ENCODE measurements at places on chromosomes 3 and 15.

DNA sequence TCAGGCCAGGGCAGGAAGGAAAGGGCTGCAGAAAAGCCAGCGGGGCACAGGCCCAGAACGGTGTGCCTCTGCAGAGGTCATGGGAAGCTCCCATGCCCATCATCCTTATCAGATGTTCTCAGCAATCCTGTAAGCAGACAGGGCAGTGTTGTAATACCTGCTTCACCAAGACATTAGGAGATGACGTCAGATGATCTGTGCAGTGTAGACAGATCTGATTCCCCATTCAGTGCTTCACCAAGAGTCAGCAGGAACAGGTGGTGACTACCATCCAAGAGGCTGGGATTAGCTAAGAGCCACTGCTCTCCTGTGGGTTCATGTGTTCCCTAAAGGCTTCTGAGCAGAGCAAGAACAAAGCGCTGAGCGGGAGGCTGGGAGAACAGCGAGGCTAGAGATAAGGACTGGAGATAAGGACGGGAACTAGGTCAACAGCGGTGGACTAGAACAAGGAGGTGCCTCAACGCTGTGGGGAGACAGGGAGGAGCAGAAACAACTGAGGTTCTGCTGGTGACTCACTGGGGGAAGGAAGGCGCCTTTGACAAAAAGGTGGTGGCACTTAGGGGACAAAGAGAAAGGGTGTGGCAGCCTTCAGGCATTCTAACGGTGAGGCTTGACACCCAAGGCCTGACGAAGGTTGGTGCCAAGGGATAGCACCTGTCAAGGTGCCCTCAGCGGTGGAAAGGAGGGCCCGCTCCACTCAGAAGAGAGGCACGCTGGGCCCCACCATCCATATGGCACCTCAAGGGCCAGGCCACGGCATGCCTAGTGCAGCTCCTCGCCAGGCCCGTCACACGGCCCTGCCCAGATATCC lies 28.4 kb downstream of the CCDC12 start:
- peak; percentile 44 for DNase-seq

DNA sequence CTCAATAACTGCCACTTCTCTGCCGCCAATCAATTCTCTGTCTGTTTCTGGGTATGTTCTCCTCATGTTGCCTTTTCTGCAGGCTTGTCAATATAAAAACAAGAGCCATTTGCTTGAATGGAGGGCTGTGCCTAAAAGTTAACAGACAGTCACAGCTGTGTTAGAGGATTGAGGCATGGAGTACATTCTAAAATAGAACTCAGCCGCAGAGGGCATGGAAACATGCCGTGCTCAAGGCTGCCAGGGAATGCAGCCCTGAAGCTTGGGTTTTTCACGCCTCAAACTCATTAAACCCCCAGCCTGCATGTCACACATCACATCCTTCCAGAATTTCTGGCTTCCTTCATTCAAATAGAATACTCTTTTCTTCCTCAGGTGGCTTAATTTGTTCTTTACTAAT lies 166.6 kb downstream of the TPRG1 start:
- no peak for DNase-seq

DNA sequence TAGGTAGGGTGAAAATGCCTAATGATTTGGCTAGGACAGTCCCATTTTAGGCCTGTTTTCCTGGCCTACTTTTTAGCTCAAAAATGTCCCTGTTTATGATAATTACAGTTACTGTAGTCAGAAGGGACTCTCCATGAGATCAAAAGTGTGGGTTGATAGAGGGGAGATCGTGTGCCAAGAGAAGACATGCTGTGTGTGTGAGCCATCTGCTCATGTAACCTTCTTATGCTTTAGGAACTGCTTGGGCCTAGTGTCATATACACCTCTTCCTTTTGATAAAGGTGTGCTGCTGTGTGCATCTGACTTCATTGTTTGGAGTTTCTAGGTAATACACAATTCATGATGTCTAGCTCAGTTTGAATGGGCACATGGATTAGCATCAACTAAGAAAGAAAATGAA lies 786.5 kb downstream of the PDCD6IP start:
- no peak for DNase-seq

DNA sequence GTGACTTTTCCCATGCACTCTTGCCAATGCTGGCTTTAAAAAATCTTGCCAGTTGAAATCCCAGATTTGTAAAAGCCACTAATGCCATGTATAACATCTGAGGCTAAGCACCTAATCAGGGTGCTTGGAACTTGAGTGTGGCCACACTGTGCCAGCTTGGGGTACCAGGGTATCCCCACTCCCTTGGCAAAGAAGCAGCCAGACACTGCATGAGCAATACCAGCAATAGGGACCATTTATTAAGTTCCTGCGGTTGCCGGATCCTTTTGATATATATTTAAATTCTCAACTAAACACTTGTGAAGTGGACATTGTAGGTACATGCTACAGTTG lies 2.2 kb upstream of the RHCG start:
- no peak for DNase-seq

GRCh38 chr3:41224120-41224806 lies 25.0 kb downstream of the CTNNB1 start:
- DNase-seq: peak; percentile 48

DNA sequence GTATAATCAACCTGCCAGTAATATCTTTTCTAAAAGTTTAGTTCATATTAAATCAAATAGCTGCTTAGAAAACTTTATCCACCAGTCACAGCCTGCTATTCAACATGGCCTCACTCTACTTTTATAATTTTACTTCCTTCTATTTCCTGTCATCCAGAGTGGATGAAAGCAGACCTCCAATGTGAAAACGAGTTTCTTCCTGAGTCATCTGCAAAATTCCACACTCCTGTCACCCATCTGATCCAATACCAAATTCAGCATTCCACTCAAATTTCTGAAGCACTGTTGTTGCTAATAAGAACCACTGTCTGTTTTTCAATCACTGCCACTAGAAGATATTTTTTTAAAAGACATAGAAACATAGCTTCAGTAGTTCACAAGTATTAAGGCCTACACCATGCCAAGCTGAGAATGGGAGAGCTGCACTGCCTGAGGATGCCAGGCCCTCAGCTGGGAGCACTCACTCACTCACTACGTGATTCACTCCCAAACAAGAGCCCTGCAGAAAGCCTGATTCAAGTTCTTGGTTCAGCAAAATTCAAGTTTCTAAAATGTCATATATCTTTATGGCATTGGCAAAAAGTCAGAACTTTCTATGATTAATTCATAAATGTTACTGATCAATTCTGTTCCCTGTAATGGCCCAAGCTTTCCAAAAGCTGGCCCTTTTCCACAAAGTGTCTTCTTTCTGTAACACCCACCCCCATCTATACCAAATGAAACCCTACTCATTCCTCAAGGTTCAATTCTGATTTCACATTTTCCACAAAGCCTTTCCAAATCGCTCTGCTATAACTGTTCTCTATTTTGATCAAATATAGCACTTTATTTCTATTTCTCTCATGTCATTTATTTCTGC lies 82.9 kb downstream of the FSIP1 start:
- DNase-seq: no peak

- DNase-seq: no peak
Measured at GRCh38 chr3:36649125-36649524, 115.2 kb downstream of the DCLK3 start.

GRCh38 chr3:4744405-4745234 lies 234.6 kb upstream of the BHLHE40 start:
- DNase-seq: peak; percentile 72

DNA sequence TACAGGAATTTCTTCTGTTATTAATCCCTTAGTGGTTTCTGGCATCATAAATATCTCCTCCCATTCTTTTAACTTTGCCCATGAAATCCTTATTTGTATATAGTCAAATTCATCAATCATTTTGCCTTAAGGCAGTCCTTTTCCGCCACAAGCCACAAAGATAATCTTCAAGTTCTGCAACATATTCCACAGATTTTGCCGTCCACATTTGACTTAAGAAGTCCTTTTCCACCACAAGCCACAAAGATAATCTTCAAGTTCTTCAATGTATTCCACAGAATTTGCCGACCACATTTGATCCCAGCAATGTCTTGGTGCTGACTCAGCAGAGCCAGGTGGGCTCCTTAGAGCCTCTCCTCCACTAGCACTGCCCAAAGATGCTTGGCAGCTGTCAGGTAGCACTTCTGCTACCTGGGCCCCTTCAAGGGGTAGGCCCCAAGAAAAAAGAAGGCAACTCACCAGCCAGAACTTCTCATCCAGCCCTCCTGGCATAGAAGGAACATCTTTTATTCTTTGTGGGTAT lies 35.0 kb downstream of the SEC22C start:
- DNase-seq: no peak

- DNase-seq: no peak
Measured at GRCh38 chr15:40590667-40591050, 3.4 kb upstream of the KNL1 start.

- no peak for DNase-seq
Measured at GRCh38 chr15:88898736-88899135, 3.4 kb upstream of the HAPLN3 start.

- DNase-seq: no peak
Measured at GRCh38 chr3:23587513-23587912, 218.2 kb upstream of the UBE2E1 start.

- no peak for DNase-seq
Measured at GRCh38 chr15:29410338-29410737, 140.7 kb upstream of the NSMCE3 start.

- DNase-seq: no peak
Measured at GRCh38 chr3:50591196-50591741, 20.3 kb downstream of the CISH start.

- DNase-seq: peak; percentile 44
Measured at GRCh38 chr3:14169871-14170270, 8.5 kb downstream of the XPC start.

GRCh38 chr3:95438274-95438673 lies 1375.4 kb downstream of the NSUN3 start:
- DNase-seq: no peak

DNA sequence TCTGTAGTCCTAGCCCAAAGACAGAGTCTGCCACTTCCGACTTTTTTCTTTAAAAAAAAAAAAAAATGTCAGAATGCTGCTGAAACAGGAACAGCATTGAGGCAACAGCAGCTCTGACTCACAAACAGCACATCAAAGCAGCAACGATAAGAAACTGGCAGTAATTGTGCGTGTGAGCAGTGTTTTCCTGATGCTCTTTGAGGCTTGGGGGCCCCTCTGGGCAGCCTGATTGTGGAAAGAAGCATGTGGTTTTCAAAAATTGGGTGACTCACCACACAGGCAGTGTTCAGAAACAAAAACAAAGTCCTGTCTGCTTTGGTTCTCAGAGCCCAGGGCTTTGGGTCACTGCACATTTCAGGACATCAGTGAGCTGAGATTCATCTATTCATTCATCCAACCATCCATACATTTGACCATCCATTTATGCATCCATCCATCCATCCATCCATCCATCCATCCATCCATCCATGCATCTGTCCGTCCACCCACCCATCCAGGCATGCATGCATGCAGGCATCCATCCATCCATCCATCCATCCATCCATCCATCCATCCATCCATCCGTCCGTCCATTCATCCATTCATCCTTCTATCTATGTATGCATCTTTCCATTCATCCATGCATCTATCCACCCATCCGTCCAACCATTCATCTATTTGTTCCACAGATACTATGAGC lies 308.4 kb downstream of the RPLP1 start:
- DNase-seq: peak; percentile 97

DNA sequence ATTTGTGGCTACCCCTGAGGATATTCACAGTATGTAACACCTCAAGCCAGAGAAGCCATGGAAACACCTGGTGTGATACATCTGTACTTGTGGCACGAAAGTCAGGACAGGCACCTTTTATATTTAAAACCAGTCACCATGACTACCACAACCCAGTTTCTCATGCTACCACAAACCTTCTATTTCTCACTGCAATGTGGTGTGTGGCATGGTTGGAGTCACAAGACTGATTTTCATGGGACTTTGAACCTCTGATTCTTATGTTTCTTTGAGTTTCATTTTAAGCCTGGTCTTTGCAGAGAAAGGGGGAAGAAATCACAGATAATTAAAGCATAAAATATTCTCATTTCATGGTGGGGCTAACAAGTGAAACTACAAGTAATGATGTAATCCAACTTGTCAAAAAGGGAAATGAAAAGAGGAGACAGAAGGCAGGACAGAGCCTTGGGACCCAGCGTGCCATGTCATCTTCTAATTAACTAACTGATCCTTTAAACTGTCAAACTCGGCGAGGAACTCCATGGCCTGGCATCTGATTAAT lies 175.9 kb downstream of the PDZRN3 start:
- DNase-seq: no peak

DNA sequence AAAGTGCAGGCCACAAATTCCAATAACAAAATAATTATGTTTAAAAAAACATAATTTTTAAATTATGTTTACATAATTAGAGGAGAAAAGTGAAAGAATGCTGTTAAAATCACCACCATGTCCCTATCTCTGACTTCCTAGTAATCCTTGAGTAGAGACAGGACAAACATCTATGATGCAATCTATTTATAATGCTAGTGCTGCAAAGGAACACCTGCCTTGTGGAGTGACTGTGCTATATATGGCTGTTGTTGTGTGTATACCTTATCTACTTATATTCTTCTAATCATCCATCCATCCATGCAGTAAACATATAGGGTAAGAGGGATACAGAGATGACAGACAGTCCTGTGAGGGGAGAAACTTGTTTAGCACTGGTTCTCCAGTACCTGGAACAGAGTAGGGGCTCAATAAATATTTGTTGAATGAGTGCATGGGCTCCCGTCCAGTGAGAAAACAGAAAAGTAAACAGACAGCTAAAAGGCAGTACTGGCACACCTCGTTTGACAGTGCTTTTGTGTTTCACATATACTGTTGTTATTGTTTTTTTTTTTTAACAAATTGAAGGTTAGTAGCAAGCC lies 229.3 kb upstream of the UBE2E1 start:
- no peak for DNase-seq

- no peak for DNase-seq
Measured at GRCh38 chr3:127667119-127667681, 5.6 kb upstream of the ABTB1 start.

GRCh38 chr3:135310317-135310716 lies 515.3 kb downstream of the EPHB1 start:
- DNase-seq: peak; percentile 2

GRCh38 chr15:101551696-101552591 lies 62.4 kb upstream of the PCSK6 start:
- no peak for DNase-seq

GRCh38 chr3:115660646-115661337 lies 37.5 kb downstream of the GAP43 start:
- DNase-seq: no peak

DNA sequence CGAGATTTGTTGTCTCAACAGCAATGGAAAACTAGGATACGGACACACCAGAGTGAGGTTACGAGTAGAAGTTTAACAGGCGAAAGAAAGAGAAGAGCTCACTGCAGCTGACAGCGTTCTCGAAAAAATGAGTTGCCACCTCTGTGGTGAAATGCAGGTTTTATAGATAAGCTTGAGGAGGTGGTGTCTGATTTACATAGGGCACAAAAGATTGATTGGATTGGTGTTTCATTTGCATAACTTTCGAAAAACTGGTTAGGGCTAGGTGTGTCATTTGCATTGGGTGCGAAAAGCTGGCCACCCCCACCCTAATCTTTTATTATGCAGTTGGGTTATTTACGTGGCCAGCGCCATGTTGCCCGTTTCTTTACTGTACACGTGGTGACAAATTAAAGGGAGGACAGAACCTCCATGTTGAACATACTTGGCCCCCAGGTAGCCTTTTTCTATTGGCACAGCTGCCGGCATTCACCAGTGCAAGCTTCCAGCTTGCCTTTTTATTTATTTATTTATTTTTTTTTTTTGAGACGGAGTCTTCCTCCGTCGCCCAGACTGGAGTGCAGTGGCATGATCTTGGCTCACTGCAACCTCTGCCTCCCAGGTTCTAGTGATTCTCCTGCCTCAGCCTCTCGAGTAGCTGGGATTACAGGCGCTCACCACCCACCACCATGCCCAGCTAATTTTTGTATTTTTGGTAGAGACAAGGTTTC lies 8.3 kb downstream of the IFT122 start:
- no peak for DNase-seq
